ENCODE measurements at places on chromosomes 12 and 14.

DNA sequence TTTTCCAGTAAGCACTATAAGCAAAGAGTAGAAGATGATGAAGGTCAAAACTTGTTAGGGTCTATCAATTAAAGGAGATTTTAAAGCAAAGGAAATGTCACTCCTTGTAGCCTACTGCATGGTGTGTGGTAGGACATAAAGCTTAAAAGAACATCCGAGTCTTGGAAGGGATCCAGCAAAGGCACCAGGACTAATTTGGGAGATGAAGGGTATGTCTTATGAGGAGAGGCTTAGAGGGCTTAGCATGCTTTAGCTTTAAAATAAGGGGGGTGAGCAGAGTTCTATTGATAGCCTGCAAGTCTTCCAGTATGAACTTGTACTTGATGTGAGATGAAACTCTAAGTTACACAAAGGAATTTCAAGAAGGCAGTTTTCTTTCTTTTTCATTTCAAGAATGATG is 11.8 kb upstream of the MYBPC1 start:
- no peak for DNase-seq

GRCh38 chr12:33721561-33721960 is 281.9 kb upstream of the SYT10 start:
- no peak for DNase-seq

GRCh38 chr14:54353694-54354093 is 43.1 kb upstream of the CDKN3 start:
- DNase-seq, result no peak

GRCh38 chr14:21725250-21725649 is 51.6 kb upstream of the OR4E1 start:
- no peak for DNase-seq

DNA sequence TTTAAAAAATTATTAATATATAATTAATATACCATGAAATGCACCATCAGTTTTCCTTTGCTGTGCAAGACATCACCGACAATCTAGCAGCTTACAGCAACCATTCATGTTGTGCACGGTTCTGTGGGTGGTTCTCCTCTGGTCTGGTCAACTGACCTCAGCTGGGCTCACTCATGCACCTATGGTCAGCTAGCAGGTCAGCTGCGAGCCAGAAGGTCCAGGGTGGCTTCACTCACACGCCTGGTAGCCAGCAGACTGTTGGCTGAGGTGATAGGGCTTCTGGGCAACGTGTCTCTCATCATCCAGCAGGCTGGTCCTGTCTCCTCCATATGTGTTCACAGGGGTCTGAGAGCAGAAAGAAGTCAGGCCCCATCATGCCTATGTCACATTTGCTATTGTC is 210.4 kb downstream of the KIF26A start:
- no peak for DNase-seq

GRCh38 chr12:71159264-71159663 is 1.5 kb upstream of the TSPAN8 start:
- DNase-seq, result no peak

DNA sequence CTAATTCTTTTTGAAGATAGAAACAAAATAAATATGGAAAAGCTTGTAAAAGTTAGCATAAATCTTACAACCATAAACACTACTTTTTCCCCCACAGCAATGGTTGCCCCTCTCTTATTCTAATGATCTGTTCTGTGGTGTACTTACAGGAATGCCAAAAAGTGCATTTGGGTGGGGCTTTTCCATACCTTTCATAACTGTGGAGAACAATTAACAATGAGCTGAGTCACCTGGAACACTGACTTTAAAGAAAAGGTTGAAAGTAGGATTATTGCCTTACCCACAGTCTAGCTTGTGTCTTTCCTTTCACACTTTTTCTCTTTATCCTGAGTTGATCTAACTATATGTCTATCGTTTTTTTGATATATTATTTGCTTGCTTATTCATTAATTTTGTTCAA is 86.9 kb downstream of the TPH2 start:
- no peak for DNase-seq

DNA sequence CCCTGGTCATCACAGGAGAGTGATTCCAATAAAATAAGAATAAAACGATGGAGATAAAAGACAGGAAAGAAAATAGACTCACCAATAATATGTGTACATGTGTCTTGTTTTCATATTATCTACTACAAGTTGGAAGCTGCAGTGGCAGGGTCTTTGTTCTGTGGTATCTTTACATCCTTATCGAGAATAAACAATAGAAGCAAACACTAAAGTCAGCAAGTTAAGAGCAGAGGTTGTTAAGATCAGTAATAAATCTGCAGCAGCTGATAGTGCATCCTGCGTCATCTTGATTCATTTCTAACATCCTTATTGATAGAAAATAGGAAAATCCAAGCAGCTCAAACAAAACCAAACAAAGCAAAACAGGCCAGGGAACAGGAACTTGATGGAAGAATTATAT is 107.4 kb downstream of the RPS29 start:
- DNase-seq, result no peak

DNA sequence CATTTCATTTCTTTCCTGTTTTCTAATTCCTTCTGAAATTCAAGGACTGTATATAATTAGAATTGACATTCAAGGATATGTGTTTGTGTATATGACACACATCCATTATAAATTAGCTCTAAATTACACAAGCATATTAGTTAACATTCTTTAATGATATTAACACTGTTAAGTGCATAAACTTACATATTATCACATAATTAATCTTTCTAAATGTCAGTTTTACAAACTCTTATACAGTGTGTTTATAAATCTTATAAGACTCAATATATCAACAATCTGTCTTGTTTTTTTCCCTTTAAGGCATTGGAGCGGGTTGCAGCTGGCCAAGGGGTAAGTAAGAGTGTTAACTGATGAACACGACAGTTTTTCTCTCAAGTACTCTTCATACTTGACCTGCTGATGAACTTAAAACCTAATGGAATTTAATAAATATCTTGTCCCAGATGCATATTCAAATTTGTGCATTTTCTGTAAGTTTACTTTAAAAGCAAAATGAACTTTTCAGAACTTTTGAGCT is 76.1 kb downstream of the METTL25 start:
- DNase-seq, result no peak

- peak; percentile 61 for DNase-seq
Observed at GRCh38 chr12:48350249-48351021, at the start of gene ZNF641. Gene ZNF641, minus strand, starts transcription at chr12:48350919. Its CDS starts 2,829 bp downstream, at chr12:48348090.

- DNase-seq, result peak; percentile 63
Observed at GRCh38 chr14:101961011-101961721, 3.2 kb upstream of the DYNC1H1 start.

- no peak for DNase-seq
Observed at GRCh38 chr12:673849-674248, 10.6 kb upstream of the NINJ2 start.

DNA sequence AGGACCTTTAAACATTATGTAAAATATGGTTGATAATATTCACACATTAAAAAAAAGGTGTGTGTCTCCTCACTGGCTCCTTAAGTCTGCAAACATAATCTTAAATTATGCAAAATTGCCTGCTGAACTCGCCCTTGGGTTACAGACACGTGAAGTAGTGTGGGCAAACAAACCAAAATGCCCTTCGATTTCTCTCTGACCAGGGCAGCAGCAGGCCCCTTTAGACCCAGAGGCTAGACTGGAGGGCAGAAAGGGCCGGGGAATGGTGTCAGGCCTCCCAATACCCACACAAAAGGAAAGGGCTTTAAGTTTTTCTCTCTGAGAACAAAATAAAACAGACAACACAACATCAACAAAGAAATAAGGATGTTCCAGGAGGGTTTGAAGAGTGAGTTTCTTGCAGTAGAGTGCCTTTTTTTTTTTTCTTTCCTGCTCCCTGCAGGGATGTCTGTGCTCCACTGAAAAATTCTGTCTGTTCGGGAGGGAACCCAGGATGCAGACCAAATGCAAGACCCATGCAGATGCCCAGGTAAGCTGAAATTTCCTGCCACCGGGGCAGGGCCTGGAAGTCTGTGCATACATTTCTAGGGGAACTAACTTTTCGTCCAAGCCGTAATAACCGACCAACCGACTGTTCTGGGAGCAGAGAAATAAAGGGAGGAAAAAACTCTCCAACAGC is 1.7 kb downstream of the TBX3 start:
- DNase-seq, result no peak

DNA sequence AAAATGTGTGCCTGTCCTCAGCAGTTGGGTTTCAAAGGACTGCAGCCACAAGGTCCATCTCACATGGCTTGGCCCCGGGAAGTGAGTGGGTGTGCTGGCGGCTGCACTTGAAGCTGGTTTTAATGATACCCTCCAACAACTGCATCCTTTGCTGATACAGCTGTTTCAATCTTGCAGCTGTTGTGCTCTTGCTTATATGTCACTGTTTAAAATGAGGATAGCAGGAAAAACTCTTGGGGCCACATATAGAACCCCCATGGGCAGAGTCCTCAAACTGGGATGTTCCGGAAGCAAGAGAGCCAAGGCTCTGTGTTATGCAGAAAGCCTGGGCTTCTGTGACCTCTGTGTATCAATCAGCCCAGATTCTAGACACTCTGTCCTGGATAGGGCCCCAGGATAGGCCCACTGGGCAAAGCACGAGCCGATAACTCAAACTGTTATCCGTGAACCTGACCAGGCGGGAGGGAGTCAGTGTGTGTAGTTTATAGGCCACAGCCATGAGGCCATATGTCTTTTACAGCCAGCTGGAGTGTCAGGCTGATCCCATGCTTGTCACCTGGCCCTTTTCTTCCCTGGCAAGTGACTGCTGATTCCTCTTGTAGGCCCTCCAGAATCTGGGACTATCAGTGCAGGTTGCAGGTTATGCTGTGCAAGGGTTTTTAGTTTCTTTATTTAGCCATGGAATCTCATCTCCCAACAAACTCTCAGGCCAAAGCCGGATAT is 74.3 kb downstream of the SSPN start:
- DNase-seq, result no peak

DNA sequence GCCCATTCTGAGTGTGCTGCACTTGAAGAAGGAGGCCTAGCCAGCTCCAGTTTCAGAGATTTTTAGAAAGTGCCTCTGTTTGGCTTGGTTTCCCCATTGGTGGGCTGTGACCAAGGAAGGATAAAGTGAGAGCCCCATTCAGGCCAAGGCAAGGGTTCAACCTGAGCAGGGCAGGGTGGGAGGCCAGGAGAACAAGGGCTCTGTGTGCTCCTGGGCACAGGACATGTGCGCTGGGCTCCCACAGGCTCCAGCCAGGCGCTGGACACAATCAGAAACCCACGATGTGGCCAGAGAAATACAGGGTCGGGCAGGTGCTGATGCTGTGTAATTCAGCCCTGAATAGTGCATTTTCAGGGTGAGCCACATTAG is 23.1 kb downstream of the WSCD2 start:
- DNase-seq, result no peak

DNA sequence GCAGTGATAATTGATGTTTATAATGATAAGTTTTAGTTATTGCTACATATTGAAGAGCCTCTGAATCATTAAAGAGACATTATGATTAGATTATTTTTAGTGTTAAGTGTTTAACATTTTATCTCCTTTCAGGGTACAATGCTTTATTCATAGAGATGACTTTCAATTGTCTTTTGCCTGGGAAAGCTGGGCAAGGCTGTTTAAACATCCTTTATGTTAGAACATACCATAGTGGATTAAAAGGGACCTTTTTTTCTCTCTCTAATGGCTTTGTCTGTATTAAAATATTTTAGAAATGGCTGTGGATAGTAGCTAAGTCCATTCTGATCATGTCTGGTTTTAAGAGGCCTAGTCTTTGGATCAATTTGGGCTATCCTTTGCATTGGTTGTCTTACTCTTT is 427.5 kb upstream of the MIS18BP1 start:
- DNase-seq, result no peak

DNA sequence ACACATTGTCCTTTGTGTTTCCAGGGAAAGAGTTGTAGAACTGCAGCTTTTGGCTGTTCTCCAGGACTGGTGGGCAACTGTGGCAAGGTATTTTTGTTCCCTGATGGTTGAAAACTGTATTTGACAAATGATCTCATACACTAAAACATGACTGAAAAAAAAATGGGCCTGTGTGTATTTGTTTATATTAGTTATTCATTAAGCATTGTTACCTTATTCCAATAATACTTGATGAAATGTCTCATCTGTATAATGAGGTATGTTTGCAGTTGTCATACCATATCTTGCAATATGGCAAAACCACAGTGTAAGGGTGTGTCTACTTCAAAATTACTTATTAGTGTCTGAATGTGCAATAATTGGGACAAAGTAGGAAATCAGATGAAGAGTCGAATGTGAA is 479.4 kb upstream of the NOVA1 start:
- no peak for DNase-seq

- no peak for DNase-seq
Observed at GRCh38 chr12:90974286-90974685, 19.3 kb upstream of the CCER1 start.

DNA sequence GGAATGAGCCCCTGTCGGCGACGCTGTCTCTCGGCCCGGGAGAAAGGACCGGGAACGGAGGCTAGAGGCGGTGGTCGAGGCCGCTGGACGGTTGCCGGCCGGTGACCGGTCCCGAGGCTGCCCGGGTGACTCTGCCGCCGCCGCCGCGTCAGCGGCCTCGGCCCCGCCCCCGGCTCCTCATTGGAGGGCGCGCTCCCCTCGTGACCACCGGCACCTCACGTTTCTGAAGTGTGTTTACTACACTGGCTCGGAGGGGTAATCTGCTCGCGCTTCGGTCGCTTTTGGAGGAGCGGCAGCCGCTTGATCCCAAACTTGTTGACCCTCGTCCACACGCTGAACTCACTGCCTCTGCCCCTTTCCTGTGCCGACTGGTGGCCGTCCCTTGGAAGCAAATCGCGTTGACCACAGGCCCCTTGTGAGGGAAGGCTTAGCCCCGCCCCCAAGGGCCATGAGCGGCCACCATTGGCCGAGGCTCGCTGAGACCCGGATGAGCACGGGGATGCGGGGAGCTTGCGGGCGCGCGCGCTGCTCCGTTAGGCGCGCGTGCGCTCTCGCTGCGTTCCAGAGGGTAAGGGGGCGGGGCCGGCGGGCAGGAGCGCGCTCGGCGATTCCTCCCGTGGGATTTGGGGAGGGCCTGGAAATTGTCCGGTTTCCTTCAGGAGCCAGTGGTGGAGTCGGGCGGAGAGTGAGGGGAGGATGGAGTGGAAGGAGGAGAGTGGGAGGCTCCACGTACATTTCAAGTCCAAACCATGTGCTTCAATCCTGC is at the start of gene CRY1:
Gene CRY1 (minus strand): TSS at position 133 of the 766 bp plus-strand sequence. CDS start 588 bp downstream, outside the sequence.
- DNase-seq, result peak; percentile 60

DNA sequence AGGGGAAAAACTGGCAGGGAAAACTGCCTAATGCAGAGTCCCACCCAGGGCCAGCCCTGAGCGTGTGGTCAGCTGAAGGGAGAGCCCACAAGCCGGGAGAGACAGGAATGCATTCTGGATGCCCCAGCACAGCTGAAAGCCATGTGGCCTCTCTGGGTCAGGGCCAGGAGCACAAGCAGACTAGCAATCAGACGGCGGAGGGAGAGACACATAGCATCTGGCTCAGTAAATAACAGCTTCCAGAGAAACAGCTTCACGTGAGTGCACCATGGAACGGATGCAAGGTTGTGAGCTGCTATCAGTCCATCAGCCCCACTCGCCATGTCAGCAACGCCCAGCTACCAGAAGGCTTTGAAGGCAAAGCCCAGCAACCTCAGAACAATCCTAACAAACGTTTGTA is 28.2 kb upstream of the TMEM106C start:
- no peak for DNase-seq

- no peak for DNase-seq
Observed at GRCh38 chr12:48717252-48717695, 767 bp upstream of the CCNT1 start.

GRCh38 chr14:94145902-94146527 is 16.6 kb upstream of the IFI27L2 start:
- no peak for DNase-seq

- no peak for DNase-seq
Observed at GRCh38 chr12:12954878-12955625, 3.1 kb upstream of the GPRC5D start.
